ENCODE measurements at places on chromosomes 5 and 9.
A peak's percentile ranks its signal among the peaks of the same experiment; 100 is the strongest.

DNA sequence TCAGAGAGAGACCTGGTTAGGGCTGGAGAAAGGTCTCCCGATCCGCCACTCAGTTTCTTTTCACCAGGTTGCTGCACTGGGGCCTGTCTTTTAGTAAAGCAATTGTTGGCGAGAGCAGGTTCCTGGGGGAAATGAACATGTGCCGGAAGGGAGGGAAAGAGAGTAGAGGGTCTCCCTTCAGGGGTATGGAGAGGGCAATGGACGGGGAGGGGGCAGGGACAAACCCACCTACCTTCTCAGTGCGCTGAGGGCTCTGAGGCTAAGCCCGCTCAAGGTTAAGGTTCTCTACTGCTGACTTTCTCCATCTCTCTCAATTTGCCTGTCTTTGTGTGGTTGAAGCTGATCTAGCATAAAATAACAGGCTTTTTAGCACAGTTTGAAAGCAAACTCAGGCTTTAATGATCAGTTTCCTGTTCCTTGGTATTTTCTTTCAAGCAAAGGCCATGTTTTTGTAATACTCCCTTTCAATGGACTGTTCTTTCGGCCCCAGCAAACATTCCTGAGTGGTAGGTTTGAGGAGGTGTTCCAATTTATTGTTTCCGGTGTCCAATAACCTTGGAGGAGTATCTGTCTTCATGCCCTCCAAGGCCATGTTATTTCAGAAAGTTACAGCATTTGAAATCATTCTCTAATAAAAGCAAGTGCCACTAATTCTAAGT lies 25.5 kb upstream of the TRAF1 start:
- no peaks in the 10 kb centered on the region for H3K27me3 ChIP-seq
- H3K27ac ChIP-seq = peak overlapping the region; percentile 85
- H3K36me3 ChIP-seq = no peaks in the 10 kb centered on the region
- H3K4me3 ChIP-seq = no peak overlapping the region

- no peaks in the 10 kb centered on the region for H3K27me3 ChIP-seq
- DNase-seq = peak; percentile 37
- no peaks in the 10 kb centered on the region for H3K36me3 ChIP-seq
- no peak overlapping the region for H3K4me3 ChIP-seq
Measured at GRCh38 chr9:129108805-129109536, 1.6 kb downstream of the CRAT start.

DNA sequence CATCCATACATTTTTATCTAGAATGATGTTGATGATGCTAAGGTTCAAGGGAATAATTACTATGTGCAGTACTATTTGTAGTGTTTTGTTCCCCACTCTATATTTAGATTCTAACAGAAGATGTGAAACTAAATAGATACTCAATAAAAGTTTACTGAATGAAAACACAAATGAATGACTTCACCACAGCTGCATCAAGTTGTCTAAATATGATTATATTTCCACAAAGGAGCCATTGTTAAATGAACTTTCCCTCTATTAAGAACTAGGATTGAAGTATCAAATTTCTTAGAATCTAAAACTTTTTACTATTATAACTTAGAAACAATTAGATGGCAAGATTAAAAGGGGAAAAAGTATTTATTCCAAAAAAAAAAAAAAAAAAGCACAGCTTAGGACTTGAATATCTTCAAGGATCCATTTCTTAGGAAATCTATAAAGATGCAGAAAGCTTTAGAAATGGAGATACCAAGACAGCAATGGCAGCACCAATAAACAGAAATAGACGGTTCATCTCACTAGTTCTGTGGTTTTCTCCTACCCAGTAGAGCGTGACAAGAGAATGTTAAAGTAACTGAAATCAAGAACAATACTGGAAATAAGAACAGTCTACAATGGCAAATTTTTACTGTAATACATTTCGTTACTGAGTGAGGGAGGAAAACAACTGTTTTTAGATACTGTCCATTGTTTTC lies 347.6 kb downstream of the EBF1 start:
- no peak overlapping the region for H3K27ac ChIP-seq
- H3K36me3 ChIP-seq = no peaks in the 10 kb centered on the region
- DNase-seq = no peak
- no peaks in the 10 kb centered on the region for H3K4me1 ChIP-seq

DNA sequence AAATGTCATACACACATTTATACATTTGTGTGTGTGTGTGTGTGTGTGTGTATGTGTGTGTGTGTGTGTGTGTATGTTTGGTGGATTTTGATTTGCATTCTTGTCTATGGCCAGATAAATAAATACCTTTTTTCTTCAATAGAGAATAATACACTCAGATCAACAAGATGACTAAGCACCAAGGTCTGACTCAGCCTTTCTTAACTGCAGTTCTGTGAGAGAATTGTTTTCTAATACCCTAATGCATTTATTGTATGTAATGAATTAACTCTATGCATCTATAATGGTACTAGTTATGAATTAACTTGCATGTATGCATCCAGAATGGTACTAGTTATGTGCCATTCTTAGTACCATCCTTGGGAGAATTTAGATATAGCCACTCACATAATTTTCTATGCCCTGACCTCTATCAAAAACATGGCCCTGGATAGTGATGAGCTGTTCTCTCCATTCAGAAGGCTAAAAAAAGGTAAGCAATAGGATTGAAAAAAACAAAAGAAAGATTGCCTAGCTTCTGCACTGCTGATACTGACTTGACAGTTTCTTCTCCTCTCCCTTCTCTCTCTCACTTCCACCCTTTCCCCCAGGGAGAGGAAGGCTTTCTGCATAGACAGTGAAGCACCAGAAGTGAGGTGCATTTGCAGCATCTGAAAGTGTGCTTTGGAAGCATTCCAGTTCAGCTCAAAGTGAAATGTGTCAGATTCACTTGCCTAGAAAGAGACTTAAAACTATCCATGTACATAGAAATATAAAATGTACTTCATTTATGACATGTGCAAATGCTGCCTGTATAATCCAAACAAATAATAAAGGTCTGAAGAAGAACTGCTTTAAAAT lies 55.1 kb upstream of the CCDC112 start:
- no peak overlapping the region for H3K27ac ChIP-seq
- H3K36me3 ChIP-seq = no peaks in the 10 kb centered on the region
- no peak for DNase-seq

GRCh38 chr5:64775291-64775690 lies 6.6 kb downstream of the CWC27 start:
- H3K36me3 ChIP-seq = peaks cover 4% of the 10 kb centered on the region
- H3K27me3 ChIP-seq = no peaks in the 10 kb centered on the region
- no peak for DNase-seq
- no peak overlapping the region for H3K27ac ChIP-seq
- H3K4me1 ChIP-seq = peaks cover 12% of the 10 kb centered on the region

- no peak overlapping the region for H3K4me3 ChIP-seq
- H3K27me3 ChIP-seq = peaks cover 44% of the 10 kb centered on the region
- no peak for DNase-seq
- no peaks in the 10 kb centered on the region for H3K36me3 ChIP-seq
Measured at GRCh38 chr5:55123365-55123764, 20.9 kb downstream of the GZMA start.

DNA sequence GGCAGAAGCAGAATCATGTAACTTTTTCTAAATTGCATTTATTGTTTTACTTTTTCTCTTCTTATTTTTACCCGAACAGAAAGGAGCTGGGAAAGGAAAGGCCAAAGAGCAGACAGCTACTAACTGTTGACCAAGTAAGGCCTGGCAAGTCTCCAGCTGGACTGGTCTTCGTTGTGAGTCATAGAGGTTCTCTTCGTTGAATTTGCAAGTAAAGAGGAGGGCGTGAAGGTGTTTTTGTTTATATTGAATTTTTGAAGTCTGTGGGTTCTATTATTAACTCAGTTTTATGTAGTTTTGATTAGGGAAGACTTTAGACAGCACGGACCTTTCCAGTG lies 416.5 kb upstream of the CCNH start:
- no peak for DNase-seq
- H3K27ac ChIP-seq = no peak overlapping the region
- no peaks in the 10 kb centered on the region for H3K4me1 ChIP-seq

DNA sequence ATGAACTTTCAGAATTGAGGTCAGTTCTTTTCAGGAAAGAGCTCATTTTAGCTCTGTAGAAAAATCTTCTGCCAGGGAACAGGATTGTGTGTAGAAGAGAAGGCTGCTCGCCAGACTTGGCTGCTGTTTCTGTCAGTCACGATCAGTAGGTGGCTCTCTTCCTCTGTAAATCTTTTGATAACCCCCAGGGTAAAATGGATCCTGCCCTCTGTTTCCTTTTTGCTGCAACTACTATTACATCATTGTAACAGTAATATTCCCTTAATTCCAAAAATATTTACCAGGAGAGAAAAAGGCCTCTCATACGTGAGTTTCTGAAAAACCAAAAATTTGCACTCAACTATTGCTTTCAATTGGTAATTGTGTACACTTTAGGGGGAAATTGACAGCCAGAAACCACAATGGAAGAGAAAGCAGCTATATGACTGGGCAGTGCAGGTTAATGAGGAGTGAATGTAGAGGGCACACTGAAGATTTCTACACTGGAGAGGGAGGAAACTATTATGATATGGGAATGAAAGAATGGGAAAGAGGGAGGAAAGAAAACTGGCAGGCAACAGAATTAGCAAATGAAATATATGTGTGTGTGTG lies 12.3 kb downstream of the IFNA21 start:
- H3K4me3 ChIP-seq = no peak overlapping the region
- peaks cover 5% of the 10 kb centered on the region for H3K4me1 ChIP-seq
- H3K27me3 ChIP-seq = no peaks in the 10 kb centered on the region
- H3K27ac ChIP-seq = no peak overlapping the region
- peak; percentile 44 for DNase-seq

GRCh38 chr9:16143947-16144890 lies 591.4 kb downstream of the CCDC171 start:
- no peak overlapping the region for H3K27ac ChIP-seq
- peaks cover 5% of the 10 kb centered on the region for H3K4me1 ChIP-seq
- DNase-seq = no peak

- H3K36me3 ChIP-seq = no peaks in the 10 kb centered on the region
- DNase-seq = no peak
- H3K4me1 ChIP-seq = peaks cover 51% of the 10 kb centered on the region
- no peak overlapping the region for H3K27ac ChIP-seq
- no peak overlapping the region for H3K4me3 ChIP-seq
- H3K27me3 ChIP-seq = no peaks in the 10 kb centered on the region
Measured at GRCh38 chr5:140325486-140325885, 20.9 kb downstream of the HBEGF start.

DNA sequence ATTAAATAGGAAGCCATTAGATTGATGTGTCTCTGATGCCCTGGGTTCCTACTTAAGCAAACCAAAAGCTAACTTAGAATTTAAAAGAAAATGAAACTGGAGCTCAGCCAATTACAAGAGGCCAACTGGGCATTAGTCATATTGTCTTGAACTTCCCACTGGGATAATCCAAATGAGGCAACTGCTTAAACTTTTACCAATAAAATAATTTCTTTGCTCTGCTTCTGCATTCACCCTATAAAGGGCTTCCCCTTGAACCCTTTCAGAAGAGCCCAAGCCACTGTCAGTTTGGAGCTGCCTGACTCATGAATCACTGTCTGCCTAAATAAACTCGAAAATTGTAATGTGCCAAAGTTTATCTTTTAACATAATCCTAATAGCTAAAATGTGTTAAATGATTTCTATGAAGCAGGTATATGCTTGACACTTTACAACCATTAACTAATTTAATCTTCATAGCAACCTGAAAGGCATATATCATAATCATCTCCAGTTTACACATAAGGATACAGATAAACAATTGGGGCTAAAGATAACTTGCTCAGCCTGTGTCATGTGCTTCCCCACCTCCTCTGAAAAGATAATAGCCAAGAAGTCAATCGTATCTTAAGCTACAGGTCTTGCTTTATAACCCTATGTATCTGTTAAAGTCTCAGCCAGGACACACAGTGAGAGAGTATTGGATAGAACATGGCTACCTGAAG lies 11.5 kb downstream of the GPR150 start:
- peak; percentile 37 for DNase-seq
- no peak overlapping the region for H3K27ac ChIP-seq
- no peaks in the 10 kb centered on the region for H3K36me3 ChIP-seq
- no peaks in the 10 kb centered on the region for H3K4me1 ChIP-seq

DNA sequence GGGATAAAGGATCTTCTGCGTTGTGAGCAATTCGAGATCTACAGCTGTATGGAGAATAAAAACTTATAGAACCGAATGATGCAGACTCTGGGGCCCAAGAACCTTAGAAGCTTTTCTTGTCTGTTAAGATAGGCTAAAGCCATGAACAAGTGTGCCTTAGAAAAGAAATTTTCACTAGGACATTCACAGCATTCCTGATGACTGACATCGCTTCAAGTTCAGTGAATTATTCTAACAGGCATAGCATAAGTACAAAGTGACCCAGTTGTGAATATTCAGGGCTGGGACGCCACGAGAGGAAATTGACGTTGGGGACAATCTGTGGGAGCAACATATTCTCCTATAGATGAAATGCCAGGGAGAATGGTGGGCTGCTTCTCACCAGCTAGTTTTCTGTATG lies 32.0 kb upstream of the PANK3 start:
- no peak overlapping the region for H3K27ac ChIP-seq
- no peak overlapping the region for H3K4me3 ChIP-seq
- no peaks in the 10 kb centered on the region for H3K4me1 ChIP-seq
- no peaks in the 10 kb centered on the region for H3K36me3 ChIP-seq

- H3K27me3 ChIP-seq = no peaks in the 10 kb centered on the region
- no peak for DNase-seq
- H3K27ac ChIP-seq = no peak overlapping the region
- no peaks in the 10 kb centered on the region for H3K4me1 ChIP-seq
- H3K4me3 ChIP-seq = no peak overlapping the region
Measured at GRCh38 chr5:158380661-158381060, 521.7 kb upstream of the CLINT1 start.

- no peak overlapping the region for H3K4me3 ChIP-seq
- H3K36me3 ChIP-seq = peaks cover 91% of the 10 kb centered on the region
- H3K4me1 ChIP-seq = peaks cover 5% of the 10 kb centered on the region
Measured at GRCh38 chr5:163445345-163445744, 8.0 kb downstream of the CCNG1 start.

DNA sequence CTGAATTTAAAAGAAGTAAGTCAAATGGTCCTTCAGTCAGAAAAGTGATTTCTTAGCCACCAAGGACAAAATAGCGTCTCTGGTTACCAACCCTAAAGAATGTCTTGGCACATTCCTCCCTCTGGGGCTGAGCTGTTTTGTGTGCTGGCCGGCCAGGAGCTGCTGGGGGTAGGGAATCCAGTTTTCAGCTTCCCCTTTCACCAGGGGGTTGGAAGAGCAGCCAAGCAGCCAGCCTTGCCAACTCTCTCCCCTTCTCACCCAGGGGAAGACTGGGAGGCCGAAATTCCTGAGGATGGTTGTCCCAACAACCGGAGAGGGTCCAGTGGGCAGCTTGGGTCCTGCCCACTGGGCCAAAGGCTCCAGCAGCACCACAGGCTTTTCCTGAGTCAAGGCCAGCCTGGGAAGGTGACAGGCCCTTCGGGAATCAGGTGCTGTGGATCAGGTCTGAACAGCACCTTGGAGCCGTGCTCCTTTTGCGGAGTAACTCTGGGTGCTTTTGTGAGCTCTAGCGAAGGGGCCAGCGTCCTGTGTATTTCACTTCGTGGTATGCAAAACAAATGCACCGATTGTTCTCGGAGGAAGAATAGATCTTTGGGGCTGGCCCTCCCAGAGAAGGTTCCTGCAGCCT lies 4.2 kb downstream of the WWC1 start:
- H3K4me3 ChIP-seq = no peak overlapping the region
- no peak overlapping the region for H3K27ac ChIP-seq
- no peaks in the 10 kb centered on the region for H3K27me3 ChIP-seq

Measured in A673 (cell line).